Pericardium fibroblast (primary cell): ENCODE measurements at places on chromosomes 2 and 18. TPM values are rescaled to one million over a fixed set of nuclear protein-coding genes. Genes with fewer than 3 reads are reported as not detected.

The ANKRD36B gene
- total RNA-seq = 2.7 and 7.4 TPM in 2 replicates

The LRATD1 gene
- total RNA-seq = 0.77 TPM in 1 of 2 replicates, not detected in the other

The FN1 gene
- total RNA-seq = 18,046 and 18,337 TPM in 2 replicates

The IHH gene
- 0.12 TPM in 1 of 2 replicates, not detected in the other for total RNA-seq

The PLA2R1 gene
- total RNA-seq = 3.1 and 15.4 TPM in 2 replicates

The DCDC2C gene
- not detected in 2 replicates for total RNA-seq

The ABCB11 gene
- 1.2 TPM in 1 of 2 replicates, not detected in the other for total RNA-seq

The CHRNA1 gene
- total RNA-seq = 0.77 TPM in 1 of 2 replicates, not detected in the other

The LDAH gene
- total RNA-seq = 12.6 and 14.7 TPM in 2 replicates

The CCDC121 gene
- 2.6 and 4.2 TPM in 2 replicates for total RNA-seq

The GRHL1 gene
- 0.09 TPM in 1 of 2 replicates, not detected in the other for total RNA-seq

The D2HGDH gene
- 16.7 and 20.3 TPM in 2 replicates for total RNA-seq

The DPYSL5 gene
- total RNA-seq = 0.26 TPM in 1 of 2 replicates, not detected in the other

The PPIL3 gene
- total RNA-seq = 13.8 and 20.1 TPM in 2 replicates

The CXCR1 gene
- total RNA-seq = not detected in 2 replicates

The FAM228A gene
- 0.58 and 0.77 TPM in 2 replicates for total RNA-seq

The TMEM87B gene
- total RNA-seq = 16.6 and 28.0 TPM in 2 replicates

The ATP6V1C2 gene
- 0.23 TPM in 1 of 2 replicates, not detected in the other for total RNA-seq

The PFN4 gene
- 0.68 TPM in 1 of 2 replicates, not detected in the other for total RNA-seq

The CYP27C1 gene
- total RNA-seq = 0.51 and 0.58 TPM in 2 replicates

The CHAC2 gene
- 0.09 and 2.7 TPM in 2 replicates for total RNA-seq

The REEP1 gene
- 0.12 and 2.0 TPM in 2 replicates for total RNA-seq

The ANKRD44 gene
- 3.1 and 7.1 TPM in 2 replicates for total RNA-seq
